H4 (cell line): ENCODE measurements at places on chromosomes 3 and 15. TPM values are rescaled to one million over a fixed set of nuclear protein-coding genes. Genes with fewer than 3 reads are reported as not detected.

GRCh38 chr3:108565506-108565905 is 23.7 kb downstream of the CIP2A start:
- no peak for DNase-seq

DNA sequence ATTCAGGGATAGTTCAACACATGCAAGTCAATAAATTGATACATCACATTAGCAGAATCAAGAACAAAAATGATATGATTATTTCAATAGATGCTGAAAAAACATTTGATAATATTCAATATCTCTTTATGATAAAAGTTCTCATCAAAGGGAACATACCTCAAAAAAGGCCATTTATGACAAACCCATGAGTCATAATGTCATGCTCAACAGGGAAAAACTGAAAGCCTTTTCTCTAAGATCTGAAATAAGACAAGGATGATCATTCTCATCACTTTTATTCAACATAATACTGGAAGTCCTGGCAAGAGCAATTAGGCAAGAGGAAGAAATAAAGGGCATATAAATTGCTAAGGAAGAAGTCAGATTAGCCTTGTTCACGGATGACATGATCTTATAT is 54.1 kb upstream of the TMEM158 start:
- no peak for DNase-seq

DNA sequence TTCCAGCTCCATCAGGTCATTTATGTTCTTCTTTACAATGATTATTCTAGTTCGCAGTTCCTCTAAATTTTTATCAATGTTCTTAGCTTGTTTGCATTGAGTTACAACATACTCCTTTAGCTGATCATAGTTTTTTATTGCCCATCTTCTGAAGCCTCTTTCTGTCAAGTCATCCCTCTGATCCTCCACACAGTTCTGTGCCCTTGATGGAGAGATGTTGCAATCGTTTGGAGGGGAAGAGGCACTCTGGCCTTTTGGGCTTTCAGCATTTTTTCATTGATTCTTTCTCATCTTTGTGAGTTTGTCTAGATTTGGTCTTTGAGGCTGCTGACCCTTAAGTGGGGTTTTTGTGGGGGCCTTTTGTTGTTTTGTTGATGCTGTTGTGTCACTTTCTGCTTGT is 234.6 kb upstream of the CBLB start:
- no peak for DNase-seq

GRCh38 chr3:12559520-12559919 is 2.6 kb downstream of the MKRN2 start:
- no peak for DNase-seq

DNA sequence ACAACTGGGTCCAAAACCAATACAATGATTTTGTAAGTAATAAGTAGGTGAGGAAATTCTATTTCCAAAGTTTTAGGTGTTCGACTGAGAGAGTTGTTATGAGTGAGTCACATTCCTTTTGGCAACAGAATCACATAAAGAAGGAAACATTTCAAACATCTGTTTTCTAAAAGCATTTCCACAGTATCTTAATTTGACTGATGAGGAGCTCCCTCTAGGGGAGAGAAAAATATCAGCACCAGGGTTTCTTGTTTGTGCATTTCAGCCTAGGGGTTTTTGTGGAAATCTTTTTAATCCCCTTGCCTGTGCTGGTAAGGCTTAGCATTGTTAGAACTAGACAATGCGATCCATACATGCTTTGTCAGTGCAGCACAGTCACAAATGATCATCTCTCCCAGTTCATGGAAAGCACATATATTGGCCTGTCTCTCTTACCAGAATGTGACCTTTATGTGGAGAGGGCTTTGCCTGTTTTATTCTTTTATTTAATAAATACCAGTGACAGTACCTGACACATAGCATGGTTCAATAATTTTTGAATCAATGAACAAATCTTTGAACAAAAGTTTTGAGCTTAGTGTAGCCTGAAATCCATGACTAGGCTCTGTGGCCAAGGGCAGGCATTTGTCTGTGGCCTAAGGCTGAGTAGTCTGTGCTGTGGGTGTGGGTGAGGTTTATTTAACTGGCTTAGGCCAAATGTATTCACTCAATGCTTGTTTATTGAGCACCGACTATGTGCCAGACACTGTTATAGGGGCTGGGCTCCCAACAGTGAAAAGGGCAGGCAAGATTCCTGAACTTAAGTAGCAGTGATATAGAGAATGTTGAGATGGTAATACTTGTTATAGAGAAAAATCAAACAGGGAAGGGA is 21.1 kb upstream of the IQCF6 start:
- peak; percentile 57 for DNase-seq

SEMA3G gene
- total RNA-seq = 0.29 TPM in 1 of 2 replicates, not detected in the other

DNA sequence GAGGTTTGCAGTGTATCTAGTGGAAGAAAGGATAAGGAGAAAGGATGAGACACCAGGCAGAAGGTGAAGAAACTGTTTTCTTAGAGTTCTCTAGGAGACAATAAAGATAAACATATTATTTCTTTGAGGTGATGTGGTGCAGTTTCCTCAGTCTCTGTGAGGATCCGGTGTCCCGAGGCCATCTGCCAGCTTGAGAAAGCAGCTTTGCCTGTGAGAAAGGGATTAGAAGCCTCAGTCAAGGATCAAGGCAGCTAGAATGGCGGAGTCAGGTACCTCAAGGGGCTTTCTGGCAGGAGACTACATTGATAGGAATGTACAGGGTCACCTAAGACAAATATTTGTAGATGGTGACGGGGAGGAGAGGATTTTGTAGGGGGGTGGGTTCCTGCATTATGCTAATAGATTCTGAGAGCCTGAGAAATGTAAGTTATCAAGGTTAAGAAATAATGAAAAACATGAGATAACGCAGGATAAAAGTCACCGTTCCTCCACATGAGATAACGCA is 103.9 kb upstream of the MB21D2 start:
- no peak for DNase-seq

GRCh38 chr3:28900301-28900700 is 380.6 kb upstream of the RBMS3 start:
- DNase-seq = no peak

GRCh38 chr3:17349093-17349492 is 393.3 kb downstream of the TBC1D5 start:
- no peak for DNase-seq

TRH gene
- total RNA-seq = not detected in 2 replicates

A4GNT gene
- not detected in 2 replicates for total RNA-seq

GRCh38 chr15:25422021-25422420 is 16.8 kb downstream of the UBE3A start:
- DNase-seq = no peak

DNA sequence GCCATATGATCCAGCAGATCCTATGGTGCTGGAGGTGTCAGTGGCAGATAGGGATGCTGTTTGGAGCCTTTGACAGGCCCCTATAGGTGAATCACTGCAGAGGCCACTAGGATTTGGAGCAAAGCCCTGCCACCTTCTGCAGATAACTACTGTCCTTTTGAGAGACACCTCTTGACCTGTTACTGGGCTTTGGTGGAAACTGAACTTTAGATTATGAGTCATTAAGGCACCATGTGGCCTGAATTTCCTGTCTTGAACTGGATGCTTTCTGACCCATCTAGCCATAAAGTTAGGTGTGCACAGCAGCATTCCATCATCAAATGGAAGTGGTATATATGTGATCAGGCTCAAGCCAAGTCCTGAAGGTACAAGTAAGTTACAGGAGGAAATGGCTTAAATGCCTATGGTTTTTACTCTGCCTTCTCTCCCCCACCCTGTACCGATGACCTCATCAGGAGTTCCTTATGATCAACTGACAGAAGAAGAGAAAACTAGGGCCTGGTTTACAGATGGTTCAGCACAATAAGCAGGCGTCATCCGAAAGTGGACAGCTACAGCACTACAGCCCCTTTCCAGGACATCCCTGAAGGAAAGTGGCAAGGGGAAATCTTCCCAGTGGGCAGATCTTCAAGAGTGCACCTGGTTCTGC is 565.6 kb upstream of the AGTR1 start:
- DNase-seq = no peak

LRRC34 gene
- 0.35 and 0.43 TPM in 2 replicates for total RNA-seq

SENP8 gene
- total RNA-seq = 2.5 and 3.2 TPM in 2 replicates

DNA sequence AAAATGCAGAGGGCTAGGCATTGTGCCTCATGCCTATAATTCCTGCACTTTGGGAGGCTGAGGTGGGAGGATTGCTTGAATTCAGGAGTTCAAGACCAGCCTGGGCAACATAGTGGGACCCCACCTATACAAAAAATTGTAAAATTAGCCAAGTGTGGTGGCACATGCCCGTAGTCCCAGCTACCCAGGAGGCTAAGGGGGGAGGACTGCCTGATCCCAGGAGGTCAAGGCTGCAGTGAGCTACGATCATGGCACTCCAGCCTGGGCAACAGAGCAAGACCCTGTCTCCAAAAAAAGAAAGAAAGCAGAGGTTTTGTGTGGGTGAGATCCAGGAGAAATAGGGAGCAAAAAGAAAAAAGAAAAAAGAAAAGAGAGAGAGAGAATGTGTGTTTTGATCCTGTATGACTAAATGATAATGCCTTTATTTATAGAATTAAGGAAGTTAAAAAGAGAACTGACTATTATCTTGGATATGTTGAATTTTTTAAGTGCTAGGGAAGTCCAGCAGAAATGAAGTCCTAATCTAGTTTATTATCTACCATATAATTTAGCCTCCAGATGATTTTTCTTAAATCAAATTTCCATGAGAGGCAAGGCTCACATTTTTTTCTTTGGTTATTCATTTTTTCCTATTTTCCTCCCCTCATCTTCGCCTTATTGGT is 4.8 kb downstream of the TTBK2 start:
- no peak for DNase-seq

- no peak for DNase-seq
These were observed 165.0 kb downstream of the RSL24D1 start for GRCh38 chr15:55031727-55032126.

DNA sequence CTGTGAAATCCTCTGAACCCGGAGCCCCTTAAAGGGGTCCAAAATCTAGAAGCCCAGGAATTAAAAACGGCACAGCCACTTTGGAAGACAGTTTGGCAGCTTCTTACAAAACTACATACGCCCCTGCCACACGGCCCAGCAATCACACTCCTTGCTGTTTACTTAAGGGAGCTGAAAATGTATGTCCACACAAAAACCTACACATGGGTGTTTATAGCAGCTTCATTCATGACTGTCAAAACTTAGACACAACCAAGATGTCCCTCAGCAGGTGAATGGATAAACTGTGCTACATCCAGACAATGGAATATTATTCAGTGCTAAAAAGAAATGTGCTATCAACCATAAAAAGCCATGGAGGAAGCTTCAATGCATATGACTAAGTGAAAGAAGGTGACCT is 162.5 kb downstream of the NUP210 start:
- DNase-seq = no peak

GRCh38 chr15:87929841-87930240 is 326.7 kb downstream of the NTRK3 start:
- no peak for DNase-seq

GRCh38 chr15:101037090-101037830 is 118.1 kb downstream of the LRRK1 start:
- DNase-seq = no peak

- DNase-seq = no peak
These were observed 2.9 kb upstream of the KCTD6 start for GRCh38 chr3:58488967-58489366.

PSTPIP1 gene
- total RNA-seq = 0.19 TPM in 1 of 2 replicates, not detected in the other

DNA sequence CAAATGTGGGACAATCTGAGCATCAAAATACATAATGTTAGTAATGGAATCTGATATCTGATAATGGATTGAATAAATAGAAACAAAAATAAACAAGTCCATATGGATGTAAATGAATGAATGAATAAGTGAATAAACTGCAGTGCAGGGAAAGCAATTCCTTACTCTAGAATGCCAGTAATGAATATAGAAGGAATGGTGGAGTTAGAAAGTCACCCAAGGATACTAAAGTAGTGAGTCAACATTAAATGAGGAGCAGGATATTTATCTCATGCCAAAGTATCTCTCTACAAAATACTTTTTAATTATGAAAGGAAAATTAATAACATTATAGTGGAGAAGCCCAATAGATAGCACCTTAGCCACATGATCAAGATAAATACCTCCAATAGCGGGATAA is 300.3 kb downstream of the FEZF2 start:
- DNase-seq = no peak

DNA sequence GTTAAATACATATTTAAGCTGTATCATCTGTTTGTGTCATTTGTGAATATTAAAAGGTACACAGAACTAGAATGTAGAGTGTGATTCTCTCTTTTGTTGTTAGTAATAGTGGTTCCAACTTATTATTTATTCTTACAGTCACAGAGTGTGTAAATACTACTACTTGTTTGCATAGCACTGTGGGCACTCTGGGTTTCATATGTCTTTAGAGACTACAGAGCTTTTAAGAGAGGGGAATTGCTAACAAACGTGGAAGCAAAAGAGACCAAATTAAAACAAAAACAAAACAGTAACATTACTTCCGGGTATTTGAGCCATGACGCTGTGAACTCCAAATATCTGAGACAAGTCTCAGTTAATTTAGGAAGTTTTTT is 828.0 kb upstream of the DPPA4 start:
- DNase-seq = no peak
